NCI-H526 (cell line): ENCODE measurements at places on chromosomes 12 and 14.

GRCh38 chr14:68634874-68635595, 157.8 kb downstream of the ZFP36L1 start:
- no peak for DNase-seq

- DNase-seq = peak; percentile 75
These were observed 40.7 kb downstream of the LRRIQ1 start for GRCh38 chr12:85076688-85077430.

- DNase-seq = no peak
These were observed 3.0 kb upstream of the CLEC2B start for GRCh38 chr12:9872162-9872561.

- no peak for DNase-seq
These were observed 238.0 kb upstream of the DDHD1 start for GRCh38 chr14:53391156-53391555.

DNA sequence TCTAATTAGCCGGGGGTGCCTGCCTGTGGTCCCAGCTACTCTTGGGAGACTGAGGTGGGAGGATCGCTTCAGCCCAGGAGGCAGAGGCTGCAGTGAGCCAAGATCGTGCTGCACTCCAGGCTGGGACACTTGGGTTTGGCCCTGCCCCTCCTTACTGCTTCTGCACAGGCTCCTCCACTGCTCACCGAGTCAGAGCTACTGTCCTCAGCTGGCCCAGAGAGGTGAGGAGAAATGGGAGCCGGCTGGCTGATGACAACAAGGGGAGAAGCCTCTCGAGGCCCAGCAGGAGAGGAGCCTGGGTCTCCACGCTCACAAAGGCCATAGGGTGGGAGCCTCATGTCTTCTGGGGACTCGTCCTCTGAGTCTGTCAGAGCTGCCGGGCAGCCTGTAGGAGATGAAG, 13.7 kb downstream of the CALCOCO1 start:
- DNase-seq = no peak
